MCF 10A (cell line): ENCODE measurements at places on chromosomes 5 and 9. TPM values are rescaled to one million over a fixed set of nuclear protein-coding genes. Genes with fewer than 3 reads are reported as not detected.

DNA sequence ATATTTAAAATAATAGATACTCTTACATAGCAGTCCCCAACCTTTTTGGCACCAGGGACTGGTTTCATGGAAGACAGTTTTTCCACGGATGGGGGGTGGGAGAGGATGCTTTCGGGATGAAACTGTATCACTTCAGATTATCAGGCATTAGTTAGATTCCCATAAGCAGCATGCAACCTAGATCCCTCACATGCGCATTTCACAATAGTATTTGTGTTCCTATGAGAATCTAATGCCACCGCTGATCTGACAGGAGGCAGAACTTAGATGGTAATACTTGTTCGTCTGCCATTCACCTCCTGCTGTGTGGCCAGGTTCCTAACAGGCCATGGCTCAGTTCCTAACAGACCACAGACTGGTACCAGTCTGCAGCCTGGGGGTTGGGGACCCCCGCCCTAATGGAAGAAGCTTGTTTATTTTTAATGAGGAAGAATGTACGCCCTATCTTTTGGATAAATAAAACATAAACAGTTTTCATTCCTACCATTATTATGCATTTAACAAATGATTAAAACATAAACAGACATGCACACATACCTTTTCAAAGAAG, 187.7 kb downstream of the ZSWIM6 start:
- no peak for DNase-seq

GRCh38 chr9:127293328-127293727, 28.8 kb downstream of the GARNL3 start:
- no peak for DNase-seq

GRCh38 chr5:141303756-141304155, at the start of gene SLC25A2:
Gene SLC25A2, minus strand, starts transcription at chr5:141304049. Its CDS starts 184 bp downstream, at chr5:141303865.
- DNase-seq, result no peak

DNA sequence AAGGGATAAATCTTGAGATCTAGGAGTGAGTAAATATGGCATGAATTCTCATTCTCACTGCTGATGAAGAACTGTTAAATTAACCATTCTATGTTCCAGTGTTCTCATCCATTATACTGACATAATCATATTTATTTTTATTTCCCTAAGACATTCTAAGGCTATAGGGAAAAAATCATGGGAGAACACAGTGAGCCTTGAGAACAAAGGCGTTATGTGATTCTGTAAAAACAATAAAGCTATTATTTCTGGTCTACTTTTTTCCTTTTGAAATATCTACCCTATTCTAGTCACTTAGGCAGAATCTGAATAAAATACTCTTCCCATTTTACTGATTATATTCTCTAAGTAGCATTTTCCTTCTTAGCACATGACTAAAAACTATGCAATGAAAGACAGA, 155.7 kb upstream of the ADAMTS16 start:
- no peak for DNase-seq

ODF2 gene
- total RNA-seq, result 34.4 and 37.3 TPM in 2 replicates

DNA sequence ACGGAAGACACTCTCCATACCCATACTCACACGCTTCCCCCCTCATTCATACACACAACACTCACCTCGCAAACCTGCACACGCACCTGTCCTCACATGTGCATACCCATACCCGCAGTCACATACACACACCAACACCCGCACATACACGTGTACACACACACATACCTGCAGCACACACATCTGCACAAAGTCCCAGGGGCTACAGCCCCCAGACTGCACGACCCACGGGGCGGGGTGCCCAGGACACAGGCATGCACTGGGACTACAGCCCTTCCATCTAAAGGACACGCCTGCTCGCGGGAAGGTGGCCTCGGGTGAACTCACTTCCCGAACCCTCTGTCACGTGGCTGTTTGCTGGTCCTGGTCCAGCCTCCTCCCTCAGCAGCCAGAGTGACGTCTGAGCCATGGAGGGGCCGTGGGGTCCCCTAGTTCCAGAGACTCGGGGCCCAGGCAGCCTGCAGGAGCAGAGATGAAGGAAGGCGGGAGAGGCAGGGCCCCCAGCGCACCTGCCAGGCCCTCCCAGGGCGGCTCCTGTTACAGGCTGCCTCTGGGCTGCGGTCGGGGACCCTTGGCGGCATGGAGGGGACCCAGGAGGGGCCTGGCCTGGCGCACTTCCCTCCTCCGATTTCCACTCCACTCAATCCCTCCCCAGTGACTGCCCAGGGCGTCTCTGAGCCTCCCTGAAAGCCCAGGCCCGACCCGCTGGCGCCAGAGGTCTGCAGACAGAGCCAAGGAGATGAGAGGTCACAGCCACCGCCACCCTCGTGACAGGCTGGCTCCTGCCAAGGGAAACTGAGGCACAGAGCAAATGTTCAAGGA, 8.1 kb downstream of the SLC12A7 start:
- DNase-seq, result no peak
